SK-N-MC (cell line): ENCODE measurements at places on chromosomes 1 and 21.

- no peak for DNase-seq
These were observed 54.2 kb upstream of the SSBP3 start for GRCh38 chr1:54460351-54460750.

GRCh38 chr1:85940656-85941306, 215.8 kb downstream of the COL24A1 start:
- no peak for DNase-seq

DNA sequence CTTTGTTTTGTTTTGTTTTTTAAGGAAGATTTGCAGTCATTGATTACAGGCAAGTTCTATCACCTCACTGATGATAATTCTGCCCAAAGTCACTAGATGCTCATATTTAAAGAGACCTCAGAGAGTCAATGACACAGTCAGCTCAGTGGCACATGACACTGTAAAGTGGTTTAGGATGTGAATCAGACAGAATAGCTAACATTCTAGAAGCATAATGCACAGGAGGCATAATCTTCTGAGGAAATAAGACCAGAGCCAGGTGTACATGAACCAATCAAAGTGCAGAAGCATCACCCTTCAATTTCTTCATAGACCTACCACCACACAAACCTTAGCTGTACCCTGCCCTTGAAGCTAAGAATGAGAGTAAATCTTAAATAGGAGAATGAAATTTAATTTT, 268.5 kb downstream of the BRINP2 start:
- no peak for DNase-seq

- no peak for DNase-seq
These were observed 1165.1 kb upstream of the NCAM2 start for GRCh38 chr21:19833082-19833481.

- no peak for DNase-seq
These were observed 272.6 kb upstream of the PLXNA2 start for GRCh38 chr1:208516780-208517179.

GRCh38 chr1:2072109-2072806, 22.0 kb downstream of the PRKCZ start:
- DNase-seq = no peak

GRCh38 chr1:153202006-153202405, 1.2 kb upstream of the LELP1 start:
- no peak for DNase-seq

- no peak for DNase-seq
These were observed 45.3 kb upstream of the GPR157 start for GRCh38 chr1:9174243-9174642.

GRCh38 chr21:38770660-38771059, 35.1 kb upstream of the ETS2 start:
- DNase-seq = no peak

DNA sequence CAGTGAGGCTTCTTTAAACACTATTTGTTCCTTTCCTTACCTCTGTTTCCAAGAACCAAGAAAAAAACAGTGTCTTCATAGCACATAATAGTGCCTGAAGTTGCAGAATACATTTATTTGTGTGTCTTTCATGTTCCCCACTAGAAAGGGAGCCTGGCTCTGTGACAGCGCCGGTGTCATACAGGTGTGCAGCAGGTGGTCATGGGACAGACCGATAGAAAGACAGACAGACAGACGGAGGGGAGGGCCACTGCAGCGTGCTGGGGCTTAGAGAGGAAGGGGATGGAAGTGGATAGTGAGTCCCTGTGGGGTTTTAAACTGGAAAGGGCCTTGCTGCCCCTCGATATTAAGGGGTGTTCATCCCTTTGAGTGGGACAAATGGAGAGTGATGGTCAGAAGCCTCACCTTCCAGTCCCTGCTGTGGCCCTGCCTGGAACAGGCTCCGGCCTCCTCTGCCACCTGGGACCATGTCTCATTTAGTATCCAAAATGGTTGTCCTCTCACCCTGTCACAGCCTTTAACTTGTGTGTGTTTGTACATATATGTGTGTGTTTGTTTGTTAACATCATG, 152.9 kb downstream of the PGBD5 start:
- no peak for DNase-seq

DNA sequence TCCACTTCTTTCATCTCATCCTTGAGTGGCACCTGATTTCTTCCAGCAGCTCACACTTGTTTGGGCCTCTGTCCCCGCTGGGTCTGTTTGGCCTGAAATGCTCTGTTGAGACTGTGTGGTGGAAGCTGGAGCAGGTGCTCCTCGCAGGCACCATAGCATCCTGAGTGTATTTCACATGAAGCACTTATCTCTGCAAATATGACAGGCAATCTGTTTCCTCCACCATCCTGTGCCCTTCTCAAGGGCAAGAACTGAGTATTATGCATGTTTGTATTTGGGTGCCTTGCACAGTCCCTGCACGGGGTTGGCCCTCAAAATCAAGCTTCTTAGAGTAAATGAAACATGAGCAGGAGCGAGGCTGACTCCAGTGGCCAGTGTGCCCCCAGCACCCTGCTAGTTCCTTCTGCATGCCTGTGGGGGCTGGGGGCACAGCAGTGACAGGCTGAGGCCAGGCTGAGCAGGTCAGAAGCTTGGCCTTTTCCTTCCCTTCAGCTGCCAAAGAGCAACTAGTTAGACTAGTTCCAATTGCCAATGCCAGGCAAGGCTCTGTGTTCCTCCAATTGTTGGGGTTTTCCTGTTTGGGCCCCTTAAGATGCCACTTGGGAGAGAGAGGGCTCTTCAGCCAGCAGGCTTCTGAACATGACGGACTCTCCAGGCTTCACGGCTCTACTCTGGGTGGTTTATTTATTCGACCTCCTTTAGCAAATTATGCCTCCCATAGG, 129.6 kb upstream of the ATP1A1 start:
- DNase-seq = no peak

DNA sequence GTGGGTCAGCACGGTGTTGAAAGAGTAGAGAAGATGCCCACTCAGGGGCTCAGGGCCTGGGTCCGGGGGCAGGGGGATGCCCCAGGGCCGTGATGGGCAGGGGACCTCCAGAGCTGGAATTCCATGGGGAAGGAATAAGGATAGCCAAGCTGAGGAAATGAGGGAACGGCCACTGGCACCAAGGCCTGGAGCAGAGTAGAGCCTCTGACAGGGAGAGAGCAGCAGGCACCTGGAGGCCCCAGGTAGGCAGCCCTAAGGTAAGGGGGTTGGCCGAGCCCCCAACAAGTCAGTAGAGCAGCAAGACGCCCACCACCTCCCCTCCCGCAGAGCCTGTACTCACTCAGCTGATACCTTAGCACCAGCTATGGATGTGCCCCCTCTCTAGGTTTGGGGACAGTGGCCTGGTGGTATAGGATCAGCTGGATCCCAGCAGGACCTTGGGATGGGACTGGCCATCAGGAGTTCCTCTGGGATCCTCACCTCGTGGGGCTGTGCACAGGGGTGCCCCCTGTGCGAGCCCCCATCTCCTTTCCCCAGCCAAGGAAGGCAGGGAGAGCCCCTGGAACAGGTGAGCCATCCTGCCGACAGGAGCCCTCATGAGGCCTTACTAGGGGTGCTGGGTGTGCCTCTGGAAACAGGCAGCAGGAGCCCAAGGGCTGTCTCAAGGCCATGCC, 21.0 kb upstream of the ARF1 start:
- DNase-seq = no peak

DNA sequence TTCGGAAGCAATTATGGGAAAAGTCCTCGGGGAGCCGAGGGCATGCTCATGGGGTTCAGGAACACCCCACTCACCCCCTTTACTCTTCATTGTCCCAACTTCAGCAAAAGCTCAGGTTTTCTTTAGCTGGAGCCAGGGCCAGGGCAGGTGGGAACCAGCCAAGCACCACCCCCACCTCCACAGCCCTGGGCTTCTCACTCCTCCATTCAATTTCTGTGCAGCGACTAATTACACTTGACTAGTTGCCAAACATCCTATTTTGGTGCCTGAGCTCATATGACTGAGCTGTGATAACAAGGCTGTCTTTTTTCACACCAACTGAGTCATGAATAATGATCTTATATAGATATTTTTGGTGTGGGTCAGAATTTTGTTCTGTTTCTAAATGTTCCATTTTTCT, 257.2 kb upstream of the AJAP1 start:
- DNase-seq = no peak

GRCh38 chr1:202834771-202835547, 24.2 kb downstream of the PCAT6 start:
- DNase-seq = no peak

DNA sequence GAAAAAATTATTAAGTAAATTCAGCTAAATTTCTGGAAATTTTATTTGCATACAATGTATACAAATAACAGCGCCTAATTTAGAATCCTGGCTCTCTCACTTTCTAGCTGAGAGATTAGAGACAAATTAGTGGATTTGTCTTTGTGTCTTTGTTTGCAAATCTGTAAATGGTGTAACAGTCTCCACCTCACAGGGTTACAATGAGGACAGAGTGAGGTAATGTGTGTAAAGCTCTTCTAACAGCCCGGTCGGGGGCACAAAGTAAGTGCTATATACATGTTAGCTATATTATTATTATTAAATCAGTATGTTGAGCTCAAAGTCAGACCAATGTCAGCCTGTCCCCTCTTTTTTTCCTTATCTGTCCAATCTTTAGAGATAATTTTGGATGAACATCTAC, 5.0 kb upstream of the ADAMTSL4 start:
- DNase-seq = no peak

DNA sequence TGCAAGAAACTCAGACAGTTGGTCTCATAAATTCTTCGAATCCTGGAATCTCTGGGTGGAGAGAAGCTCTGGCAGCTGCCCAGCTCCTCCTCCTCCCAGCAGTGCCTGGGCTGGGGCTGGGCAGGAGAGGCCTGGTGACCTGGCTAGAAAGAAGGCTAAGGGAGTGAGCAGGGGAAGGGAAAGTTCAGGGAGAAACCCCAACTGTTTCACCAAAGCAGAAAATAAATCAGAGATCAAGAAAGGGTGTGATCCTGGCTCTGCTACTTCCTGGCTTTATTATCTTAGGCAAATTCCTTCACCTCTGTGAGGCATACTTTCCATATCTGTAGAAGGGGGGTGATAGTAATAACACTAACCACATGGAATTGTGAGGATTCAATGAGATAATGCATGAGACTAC, 8.8 kb upstream of the COL16A1 start:
- DNase-seq = no peak

DNA sequence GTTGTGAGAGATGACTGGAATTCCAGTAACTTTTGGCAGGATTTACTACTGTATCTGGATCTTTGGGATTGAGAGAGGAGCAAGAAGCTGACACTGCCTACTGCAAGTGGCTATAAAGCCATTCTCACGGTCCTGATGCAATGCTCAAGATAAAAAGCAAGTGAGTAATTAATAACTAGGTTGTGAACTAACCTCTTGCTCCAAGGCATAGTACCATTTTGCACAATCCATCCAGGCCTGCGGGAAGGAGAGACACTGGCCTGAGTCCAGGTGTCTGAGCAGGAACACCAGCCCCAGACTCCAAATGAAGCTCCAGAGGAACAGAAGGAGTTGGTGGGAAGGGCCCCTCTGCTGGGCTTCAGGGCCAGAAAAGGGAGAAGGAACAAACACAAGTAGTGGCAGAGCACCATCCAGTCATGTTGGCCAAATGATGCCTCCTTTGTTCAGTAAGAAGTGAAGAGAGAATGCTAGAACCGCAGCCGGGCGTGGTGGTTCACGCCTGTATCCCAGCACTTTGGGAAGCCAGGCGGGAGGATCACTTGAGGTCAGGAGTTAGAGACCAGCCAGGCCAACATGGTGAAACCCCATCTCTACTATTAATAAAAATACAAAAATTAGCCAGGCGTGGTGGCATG, 9.9 kb upstream of the SLC45A3 start:
- DNase-seq = no peak

DNA sequence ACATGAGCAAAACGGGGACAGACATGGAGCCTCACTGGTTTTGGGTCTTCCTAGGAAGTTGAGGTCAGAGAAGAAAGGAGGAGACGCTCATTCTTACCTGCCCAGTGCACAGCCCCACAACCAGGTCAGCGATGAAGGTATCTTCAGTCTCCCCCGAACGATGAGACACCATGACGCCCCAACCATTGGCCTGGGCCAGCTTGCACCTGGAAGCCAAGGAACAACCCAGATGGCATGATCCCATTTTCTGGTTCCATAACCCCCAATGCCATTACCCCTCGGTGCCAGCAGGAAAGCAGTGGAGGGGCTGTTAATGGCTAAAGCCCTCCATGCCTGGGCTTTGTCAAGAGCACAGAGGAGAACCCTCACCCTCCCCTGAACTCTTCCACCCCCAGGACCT, 15.3 kb downstream of the ENO1 start:
- DNase-seq = no peak

DNA sequence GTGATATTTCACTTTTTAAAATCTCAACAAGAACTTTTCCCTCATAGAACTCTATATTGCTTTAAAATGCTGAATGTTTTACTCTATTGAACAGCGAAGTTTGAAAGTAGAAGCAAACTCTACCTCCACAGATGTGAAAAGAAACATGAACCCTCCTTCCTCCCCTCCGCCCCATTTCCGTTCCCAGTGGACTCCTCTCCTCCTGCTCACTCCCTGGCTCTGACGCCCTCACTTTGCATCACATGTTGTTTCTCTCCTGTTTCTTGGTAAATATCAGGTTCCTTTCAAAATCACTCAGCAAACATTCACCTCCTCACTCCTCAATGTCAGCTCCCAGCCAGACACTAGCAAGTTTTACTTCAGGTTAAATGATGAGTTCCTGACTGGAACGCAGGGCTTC, 34.6 kb downstream of the KCNH1 start:
- DNase-seq = no peak

DNA sequence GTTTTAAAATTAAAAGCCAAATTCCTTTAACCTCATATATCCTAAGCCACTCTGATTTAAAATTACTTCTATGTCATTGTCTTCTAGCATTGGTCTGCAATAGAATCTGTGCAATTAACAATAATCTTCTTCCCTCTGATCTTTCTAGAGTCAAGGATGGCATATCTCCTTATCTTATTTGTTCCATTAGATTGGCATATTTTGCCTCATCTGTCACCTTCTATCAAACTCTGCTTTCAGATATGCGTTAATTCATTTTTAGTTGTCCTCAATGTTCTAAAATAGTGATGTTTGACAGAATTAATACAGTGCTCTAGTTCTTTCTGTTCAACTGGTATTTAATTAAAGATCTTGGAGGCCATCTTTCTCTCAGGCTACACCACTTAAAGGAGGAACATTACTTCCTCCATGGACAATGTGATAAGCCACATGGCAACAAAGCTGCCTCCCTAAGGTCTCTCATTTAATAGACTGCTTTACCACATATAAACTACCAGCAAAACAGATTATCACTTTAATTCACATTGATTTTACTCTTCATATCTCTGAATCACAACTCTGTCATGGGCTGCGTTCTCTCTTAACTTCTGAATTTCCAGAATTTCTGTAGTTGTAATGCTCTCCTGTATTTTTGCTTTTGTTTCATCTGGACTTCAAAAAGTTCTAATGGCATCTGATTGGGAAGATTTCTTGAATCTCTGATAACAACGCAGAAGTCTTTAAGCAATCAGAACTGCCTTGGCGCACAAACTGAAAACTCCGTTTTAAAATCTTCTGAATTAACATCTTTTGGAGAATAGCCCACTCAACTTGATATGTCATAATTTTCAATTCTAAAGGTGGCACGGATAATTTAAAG, 2.8 kb downstream of the NRIP1 start:
- no peak for DNase-seq
